ENCODE measurements at places on chromosomes 5 and 9.

DNA sequence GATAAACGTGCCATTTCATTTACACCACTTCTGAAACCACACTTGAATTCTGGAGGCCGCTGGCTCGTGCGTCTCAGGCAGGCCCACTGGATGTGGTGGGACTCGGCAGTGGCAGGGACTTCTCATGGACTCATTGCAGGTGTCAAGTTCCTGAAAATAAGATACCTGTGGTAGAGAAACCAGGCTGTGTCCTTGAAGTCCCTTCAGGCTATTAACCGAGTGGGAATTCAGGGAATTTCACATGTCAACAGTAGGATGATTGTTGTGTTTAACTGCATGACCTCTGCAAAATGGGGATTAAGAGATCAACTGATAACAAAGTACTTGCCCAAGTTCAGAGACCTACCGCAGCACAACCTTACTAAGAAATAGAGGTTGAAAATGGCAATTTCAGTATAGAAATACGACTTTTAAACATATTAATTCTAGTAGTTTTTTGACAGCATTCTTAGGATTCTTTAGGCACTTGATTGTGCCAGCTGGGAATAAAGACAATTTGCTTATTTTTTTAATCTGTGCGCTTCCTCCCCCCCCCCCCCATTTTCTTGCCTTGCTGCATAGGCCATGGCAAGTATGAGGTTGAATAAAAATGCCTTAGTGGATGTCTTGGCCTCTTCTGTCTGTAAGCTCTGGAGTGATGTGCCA, 26.8 kb downstream of the TRIP13 start:
- DNase-seq, result no peak

GRCh38 chr5:51399643-51400006, 16.4 kb downstream of the ISL1 start:
- no peak for DNase-seq

DNA sequence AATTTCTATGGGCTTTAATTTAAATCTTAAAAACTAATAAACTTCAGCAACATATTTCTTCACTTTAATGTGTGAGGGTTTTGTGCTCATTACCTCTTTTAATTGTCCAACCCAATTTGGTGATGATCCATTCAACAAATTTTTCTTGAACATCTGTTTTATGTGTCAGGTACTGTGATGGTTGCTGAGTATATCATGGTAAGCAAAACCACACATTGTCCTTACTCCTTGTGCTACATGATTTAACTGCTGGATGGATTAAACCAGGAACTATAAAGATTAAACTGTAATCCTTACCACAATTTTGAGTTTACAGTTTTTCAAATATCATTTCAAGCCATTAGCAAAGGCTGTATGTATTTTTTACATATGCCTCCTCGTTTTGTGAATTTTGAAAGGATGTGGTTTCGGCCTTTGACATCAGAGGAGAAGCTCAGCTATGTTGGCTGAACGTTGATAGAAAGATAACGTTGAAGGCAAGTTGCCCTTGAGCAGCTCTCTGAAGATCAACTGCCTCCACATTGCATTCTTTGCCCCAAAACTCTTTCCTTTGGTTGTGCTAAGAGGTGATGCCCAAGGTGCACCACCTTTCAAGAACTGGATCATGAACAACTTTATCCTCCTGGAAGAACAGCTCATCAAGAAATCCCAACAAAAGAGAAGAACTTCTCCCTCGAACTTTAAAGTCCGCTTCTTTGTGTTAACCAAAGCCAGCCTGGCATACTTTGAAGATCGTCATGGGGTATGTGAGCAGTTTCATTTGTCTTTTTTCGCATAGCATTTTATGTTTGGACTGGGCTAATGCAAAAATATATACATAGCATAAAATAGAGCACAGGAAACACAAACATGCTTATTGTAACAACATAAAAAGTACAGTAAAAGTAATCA, at the start of gene ITK:
TSS of gene ITK (plus strand) at position 467 of the 891 bp plus-strand sequence. CDS start at position 605, 138 bp downstream.
- DNase-seq, result peak; percentile 8

GRCh38 chr5:38467353-38468040, 88.9 kb downstream of the LIFR start:
- DNase-seq, result no peak

- DNase-seq, result peak; percentile 61
These were observed 9.9 kb upstream of the FBP2 start for GRCh38 chr9:94603259-94604160.
